ENCODE measurements at places on chromosomes 2 and 18.

- DNase-seq, result no peak
These were observed 242.5 kb downstream of the DCC start for GRCh38 chr18:52582516-52582915.

- DNase-seq, result no peak
These were observed 159.1 kb downstream of the SMAD7 start for GRCh38 chr18:48791636-48792105.

DNA sequence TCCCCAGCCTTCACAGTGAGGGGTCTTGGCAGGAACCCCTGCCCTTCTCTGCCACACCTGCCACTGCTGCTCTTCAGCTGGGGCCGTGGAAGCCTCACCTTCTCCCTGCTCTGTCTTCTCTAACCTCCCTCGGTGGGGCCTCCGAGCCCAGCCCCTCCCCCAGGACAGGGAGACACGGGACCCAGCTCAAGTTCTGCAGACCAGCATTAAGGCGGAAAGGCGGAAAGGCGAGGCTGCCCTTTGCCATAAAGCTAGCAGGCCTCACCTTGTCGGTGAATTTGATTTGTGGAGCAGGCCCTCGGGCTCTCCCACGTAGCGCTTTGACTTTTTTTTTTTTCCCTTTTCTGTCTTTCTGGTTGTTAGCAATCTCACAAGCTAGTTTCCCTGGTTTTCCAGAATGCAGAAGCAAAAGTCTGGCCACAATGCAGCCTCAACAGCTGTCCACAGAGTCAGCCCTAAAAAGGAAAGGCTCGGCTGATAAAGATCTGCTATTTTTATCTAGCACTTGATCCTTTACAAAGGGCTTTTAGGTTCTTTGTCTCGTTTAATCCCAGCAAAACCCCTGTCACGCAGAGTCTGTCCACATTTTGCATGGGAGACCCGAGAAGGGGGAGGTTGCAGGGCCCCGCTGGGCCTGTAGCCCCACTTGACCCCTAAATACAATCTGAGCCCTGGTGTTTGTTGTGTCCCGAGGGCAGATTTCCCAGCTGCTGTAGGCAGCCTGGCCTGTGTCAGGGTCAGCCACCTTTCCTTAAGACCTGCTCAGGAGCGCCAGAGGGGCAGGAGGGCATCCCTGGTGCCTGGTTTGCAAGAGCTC, 6.0 kb downstream of the ITM2C start:
- no peak for DNase-seq

- DNase-seq, result no peak
These were observed 140.9 kb upstream of the B3GNT2 start for GRCh38 chr2:62054916-62055450.

DNA sequence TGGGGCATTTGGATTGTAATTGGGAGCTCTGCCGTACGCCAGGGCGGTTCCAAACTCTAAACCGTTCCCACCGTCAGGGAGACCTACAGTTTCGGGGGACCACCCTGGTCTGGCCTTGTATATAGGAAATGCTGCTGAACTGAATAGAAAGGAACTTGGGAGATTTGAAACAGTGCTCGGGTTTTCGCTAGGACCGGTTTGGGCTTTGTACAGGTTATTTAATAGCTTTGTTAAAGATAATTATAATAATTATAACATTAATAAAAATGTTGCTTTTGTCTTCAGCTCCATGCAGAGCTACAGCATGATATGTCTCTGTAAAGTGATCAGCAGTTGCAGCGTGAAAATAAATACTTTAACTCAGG, 2.4 kb downstream of the SP5 start:
- DNase-seq, result no peak

DNA sequence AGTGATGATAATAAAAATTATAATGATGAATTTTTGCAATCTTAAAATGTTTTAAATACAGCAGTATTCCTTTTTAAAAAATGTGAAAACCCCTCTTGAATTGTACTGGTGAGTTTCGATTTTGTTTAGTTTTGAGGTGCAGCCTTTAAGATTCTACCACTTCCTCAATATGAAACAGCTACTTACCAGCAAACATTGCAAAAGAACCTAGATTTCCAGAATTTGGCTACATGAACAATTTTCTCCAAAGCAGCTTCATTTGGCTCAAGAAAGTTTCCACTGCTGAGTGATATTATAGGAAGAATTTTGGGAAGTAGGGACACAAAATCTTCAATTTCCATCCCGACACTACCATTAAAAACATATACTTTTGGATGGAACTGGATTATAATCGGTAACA, 12.0 kb downstream of the TCF4 start:
- DNase-seq, result no peak

- no peak for DNase-seq
These were observed 294.3 kb upstream of the MEX3C start for GRCh38 chr18:51491678-51492372.

GRCh38 chr2:65018141-65018582, 29.0 kb downstream of the SLC1A4 start:
- DNase-seq, result no peak
